ENCODE measurements at places on chromosomes 5 and 9.
A peak's percentile ranks its signal among the peaks of the same experiment; 100 is the strongest.

DNA sequence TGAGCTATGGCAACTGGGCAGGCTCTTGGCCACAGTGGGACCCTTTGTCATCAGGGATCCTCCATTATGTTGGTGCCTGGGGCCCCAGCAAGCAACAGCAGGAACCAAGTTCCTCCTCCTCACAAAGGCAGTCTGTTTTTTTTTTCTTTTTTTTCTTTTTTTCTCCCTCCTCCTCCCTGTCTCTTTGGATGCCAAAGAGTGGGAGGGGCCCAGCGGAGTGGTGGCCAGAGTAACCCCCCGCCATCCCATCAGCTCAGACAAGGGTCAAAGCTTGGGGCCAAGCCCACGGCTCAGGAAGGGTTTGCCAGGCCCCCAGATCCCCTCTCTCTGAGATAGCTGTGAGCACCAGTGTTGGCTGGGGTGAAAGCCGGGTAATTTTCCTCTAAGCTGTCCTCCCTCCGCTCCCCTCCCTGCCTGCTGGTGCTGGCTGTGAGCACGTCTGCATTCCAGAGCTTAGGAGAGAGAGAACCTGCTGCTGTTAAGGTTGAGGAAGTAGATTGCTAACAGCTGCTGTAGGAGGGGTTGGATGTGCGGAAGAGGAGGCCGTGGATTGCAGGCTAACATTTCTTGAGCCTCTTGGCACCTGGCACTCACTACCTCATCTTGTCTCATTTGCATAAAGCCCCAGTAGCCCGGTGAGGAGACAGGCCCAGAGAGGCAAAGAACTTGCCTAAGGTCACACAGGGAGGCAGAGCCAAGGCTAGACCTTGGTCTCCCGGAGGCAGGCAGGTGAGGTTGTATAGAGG lies 21.2 kb downstream of the GSN start:
- DNase-seq = peak; percentile 86

DNA sequence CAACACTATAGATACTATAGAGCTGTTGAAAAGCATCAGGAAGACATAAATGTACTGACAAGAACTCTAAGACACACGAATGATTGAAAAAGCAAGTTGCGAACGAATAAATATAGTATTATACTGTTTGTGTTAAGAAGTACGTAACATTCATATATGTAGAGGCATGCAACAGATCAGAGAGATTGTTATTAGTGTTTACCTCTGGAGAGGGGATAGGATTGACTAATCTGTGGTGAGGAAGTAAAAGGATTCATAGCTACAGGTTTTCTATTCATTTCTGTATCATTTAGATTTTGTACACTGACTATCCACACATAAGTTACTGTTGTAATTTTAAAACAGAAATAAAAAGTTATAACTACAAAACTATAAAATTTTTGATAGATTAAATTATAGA lies 147.6 kb upstream of the SV2C start:
- no peak for DNase-seq

- DNase-seq = no peak
These were observed 24.4 kb upstream of the SCAMP1 start for GRCh38 chr5:78335976-78336375.

DNA sequence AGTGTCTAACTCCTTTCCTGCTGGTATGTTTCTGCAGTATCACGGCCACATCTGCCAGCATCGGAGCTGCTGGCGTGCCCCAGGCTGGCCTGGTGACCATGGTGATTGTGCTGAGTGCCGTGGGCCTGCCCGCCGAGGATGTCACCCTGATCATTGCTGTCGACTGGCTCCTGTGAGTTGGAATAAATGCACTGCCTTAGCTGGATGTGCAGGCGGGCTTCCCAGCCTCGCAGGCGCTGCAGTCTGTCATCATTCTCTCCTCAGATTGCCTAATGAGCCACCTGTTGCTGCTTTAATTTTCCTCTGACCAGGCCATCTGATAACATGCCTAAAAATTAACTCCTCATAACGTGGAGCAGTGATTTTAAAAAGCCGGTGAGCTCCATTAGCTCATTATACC lies 79.1 kb upstream of the PLPP6 start:
- DNase-seq = no peak

- DNase-seq = no peak
These were observed 149.0 kb upstream of the GRAMD2B start for GRCh38 chr5:126274076-126274762.

DNA sequence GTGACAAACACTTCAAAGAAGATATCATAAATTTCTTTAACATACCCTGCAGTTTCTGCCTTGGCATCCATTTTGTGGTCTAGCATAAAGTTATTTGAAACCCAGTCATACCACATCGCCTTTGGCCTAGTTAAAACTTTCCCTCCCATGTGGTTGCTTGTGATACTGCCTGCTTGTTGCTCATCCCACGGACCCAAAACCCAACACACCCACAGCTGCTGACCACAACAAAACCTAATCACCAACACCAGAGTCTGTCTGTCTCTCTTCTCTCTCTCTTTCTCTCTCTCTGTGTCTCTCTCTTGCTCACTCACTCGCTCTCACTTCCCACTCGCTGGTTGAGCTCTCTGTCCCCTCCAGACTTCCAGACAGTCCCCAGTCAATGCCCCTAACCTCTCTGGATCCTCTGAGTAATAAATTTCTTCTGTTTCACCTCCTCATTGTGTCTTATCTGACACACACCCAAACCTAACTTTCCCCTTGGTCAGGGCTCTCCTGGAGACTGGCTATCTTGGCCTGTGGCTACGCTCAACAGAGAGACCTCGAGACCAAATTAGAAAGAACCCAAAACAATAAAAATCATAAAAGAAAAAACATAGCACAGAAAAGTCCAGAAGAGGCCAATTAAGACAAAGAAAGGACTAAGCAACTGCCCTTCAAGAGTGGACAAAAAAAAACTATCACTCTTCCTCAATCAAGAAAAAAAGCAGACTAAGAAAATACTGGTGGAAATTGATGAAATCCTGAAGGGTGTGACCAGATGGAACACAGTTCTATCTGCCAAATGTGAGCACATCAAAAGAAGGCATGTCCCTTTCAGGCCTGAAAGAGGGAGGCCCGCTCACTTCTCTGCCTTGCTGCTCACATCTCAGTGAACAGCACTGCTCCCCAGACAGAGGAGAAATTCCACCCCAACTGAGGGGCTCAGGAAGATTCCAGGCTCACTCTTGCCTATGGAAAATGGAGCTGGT lies 41.5 kb downstream of the TTLL11 start:
- no peak for DNase-seq

- DNase-seq = no peak
These were observed at the start of gene REEP2 for GRCh38 chr5:138438724-138439476. REEP2 (plus strand) TSS chr5:138439057; CDS start chr5:138439209, 152 bp downstream.

GRCh38 chr9:85212887-85213286 lies 528.9 kb downstream of the AGTPBP1 start:
- DNase-seq = peak; percentile 72

DNA sequence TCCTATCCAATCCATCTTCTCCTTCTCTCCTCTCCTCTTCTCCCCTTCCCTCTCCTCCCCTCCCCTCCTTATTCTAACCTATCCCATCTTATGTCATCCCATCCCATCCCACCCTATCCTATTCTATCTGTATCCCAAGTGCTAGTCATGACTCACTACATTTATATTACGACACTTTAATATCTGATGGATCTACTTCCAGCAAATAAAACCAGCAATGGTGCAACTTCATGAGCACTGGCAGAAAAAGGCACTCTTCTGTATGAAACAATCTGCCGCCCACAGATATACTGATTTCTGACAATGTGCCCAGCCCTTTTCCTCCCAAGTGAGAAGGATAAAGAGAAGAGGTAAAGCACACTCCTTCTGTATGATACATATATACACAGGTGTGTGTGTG lies 86.6 kb upstream of the ANKH start:
- DNase-seq = no peak

DNA sequence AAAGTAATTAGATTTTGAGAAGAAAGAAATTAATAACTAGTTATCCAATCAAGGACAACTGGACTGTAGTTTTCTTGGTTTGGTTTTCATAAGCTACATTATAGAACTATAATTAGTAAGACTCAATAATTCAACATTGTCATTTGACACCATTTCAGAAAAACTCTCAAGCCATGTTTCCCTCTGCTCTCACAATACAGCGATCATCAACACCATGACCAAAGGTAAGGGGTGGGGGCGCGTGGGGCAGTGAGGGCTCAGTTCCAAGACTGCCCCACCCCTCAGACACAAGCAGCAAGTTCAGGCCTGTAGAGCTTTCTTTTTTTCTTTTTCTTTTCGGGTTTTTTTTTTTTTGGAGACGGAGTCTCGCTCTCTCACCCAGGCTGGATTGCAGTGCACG lies 6.4 kb downstream of the CMBL start:
- DNase-seq = no peak

- DNase-seq = no peak
These were observed 636.2 kb upstream of the SEMA6A start for GRCh38 chr5:117210796-117211195.

DNA sequence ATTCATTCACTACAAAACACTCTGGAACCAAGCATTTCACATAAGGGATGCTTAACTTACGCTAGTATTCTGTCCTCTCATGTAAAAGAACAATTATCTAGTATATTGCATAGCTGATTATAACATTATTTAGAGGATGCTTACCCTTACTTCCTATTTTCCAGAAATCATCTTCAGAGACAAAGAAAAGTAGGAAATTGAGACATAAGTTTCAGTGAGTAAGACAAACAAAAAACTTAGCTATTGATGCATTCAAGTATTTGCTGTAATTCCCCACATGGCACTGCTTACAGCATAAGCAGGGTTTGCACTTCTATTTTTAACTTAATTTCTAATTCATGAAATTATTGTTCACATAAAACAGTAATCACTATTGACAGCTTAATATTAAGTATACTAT lies 104.8 kb upstream of the SREK1 start:
- DNase-seq = no peak

DNA sequence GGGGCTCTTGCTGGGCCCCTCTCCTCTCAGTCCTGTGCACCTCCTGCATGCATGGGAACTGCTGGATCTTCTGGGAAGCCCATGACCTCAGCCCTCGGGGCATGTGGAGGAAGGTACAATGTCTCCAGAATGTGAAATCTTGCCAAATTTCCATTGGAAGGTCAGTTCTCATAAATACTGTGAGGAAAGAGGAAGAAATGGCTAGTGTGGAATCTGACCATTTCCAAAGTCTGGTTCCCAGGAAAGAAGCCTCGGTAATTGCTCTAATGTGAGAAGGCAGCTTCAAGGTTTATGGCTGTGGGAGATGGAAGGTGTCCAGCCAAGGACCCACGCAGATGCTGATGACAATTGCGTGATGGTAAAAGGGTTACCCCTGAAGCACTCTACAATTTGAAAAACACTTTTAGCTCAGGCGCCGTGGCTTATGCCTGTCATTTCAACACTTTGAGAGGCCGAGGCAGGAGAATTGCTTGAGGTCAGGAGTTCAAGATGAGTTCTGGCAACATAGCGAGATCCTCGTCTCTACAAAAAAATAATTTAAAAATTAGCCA lies 8.1 kb upstream of the IL17B start:
- no peak for DNase-seq

DNA sequence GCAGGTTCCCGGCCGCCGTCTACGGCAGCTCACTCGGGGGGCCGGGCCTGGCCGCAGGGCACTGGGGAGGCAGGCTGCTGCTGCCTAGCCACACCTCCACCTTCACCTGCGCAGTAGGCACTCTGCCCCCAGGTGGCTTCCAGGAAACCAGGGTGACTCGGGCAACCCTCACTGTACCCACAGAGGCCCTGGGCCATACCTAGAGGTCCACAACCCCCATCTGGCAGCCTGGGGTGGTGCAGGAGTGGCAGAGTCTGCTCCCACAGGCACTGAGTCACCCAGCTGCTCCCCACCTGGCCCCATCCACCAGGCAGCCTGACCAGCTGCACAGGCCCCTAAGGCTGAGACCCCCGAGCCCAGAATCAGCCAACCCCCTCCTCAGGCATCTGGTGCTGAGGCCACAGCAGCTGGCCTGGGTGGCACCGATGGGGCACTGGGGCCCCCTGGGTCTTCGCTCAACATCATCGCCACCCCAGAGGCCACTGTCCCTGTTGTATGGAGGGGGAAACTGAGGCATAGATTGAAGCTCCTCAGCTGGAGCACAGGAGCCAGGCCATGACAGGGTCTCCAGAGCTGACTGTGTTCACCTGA lies 70.2 kb downstream of the KCNT1 start:
- no peak for DNase-seq

GRCh38 chr5:72291601-72292000 lies 28.4 kb downstream of the MRPS27 start:
- DNase-seq = no peak

DNA sequence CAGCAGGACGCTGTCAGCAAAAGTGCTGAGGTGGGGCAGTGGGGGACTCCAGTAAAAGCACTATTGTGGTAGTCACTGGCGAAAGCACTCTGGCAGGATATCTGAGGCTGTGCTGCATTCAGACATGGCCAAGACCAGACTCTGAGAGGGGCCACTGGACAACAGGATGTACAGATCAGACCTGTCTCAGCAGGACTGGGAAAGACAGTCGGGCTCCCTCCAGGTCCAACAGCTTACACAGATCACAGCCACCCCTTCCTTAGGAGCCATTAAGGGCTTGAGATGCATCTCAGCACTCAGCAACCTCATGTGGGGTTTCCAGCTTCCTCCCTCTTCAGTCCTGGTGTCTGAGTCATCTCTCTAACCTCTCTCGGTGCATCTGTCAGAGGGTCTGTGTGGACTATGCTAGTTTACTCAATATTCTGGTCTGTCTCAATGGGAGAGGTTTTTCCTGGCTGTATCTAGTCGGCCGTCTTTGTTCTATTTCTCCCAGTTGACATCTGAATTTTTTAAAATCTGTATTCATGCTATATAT lies 154.5 kb downstream of the CWC27 start:
- no peak for DNase-seq

DNA sequence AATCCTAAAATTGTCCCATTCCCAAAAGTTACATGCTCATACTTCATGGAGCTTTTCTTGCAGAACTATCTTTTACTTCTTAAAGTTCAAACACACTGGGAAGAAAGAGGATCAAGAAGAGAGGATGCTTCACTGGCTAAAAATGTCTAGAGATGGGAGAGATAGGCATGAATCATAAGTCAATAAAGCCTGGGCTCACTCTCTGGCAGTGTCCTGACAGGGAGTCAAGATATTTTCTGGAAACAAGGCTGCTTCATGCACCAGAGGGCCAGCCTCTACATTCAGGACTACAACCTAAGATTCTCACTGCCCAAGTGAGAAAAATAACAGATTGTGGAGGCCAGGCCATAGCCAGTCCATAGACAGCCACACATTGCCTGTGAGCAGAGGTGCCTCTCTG lies 1358.4 kb downstream of the EFNA5 start:
- DNase-seq = no peak

DNA sequence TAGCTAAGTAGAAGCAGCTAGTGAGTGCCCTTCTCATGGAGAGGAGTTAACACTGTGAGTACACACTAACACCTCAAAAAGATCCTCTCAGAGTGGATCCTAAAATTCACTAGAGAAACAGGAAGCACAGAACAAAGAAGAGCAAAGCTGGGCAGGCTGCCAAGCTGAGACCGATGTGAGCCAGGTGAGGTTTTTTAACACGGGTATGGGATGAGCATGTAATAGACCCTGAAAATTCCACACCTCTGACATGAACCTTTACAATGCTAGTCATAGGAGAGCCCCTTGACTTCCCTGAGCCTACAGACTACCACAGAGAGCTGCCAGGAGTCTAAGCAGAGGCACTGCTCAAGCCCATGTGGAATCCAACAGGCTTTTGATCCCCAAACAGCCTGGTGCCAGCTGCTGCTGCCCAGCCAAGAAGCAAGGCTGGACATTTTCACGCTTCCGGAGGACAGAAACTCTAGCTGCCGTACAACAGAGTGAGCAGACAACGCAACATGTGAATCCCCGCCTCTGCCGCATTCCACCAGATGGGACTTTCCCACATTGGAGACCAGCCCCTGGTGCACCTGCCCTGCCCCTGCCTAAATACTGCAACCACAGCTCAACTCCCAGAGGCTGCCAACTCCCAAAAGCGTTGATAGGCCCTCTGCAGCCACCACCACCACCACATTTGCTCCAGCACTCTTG lies 280.8 kb downstream of the CDH10 start:
- DNase-seq = no peak

Data from kidney epithelial cell (primary cell).